ENCODE measurements at places on chromosomes 6 and 20.

GRCh38 chr6:66198062-66198624 is 491.1 kb upstream of the EYS start:
- DNase-seq: no peak

DNA sequence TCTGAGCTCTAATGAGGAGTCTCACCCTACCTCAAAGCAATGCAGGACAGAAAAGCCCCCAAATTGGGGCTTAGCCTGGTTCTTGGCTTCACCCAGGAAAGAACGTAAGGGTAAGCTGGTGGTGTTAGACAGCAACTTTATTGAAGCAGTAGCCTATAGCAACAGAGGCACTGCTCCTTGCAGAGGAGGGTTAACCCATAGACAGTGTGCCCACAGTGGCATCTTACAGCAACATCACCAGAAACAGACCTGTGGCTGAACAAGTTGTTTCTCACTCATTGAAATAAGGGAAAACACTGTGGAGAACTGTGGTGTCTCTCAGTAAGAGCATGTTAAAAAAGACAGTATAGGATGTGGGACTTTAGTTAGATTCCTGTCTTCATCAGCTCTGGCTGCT is 80.4 kb upstream of the SPTLC3 start:
- DNase-seq: no peak

GRCh38 chr20:3231116-3231515 is 7.9 kb downstream of the SLC4A11 start:
- DNase-seq: no peak

DNA sequence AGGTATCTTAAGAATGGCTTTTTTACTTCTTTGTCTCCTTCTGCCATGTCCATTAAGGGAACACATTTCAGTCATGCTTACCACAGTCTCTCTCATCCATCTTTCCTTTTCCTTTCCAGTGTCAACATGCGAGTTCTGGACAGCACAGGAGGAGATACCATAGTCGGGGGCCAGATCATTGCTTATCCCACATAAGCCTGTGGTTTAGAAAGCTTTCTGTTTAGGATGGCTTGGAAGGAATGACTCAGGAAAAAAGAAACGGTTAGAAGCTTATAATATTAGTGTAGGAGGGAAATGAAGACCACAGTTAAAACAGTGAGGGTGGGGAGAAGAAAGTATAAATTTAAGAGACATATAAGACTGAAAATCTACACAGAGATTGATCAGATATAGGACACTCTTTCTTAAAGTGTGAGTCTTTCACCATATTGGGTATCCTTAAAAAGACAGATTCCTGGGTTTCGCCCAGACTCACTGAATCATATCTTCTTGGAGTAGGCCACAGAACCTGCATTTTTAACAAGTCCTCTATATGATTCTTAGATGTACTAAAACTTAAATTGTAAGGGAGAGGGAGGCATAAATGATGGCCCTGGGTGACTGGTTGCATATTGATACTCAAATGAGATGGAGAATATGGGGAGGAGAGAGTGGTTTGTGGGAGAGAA is 36.1 kb downstream of the DSE start:
- DNase-seq: no peak

DNA sequence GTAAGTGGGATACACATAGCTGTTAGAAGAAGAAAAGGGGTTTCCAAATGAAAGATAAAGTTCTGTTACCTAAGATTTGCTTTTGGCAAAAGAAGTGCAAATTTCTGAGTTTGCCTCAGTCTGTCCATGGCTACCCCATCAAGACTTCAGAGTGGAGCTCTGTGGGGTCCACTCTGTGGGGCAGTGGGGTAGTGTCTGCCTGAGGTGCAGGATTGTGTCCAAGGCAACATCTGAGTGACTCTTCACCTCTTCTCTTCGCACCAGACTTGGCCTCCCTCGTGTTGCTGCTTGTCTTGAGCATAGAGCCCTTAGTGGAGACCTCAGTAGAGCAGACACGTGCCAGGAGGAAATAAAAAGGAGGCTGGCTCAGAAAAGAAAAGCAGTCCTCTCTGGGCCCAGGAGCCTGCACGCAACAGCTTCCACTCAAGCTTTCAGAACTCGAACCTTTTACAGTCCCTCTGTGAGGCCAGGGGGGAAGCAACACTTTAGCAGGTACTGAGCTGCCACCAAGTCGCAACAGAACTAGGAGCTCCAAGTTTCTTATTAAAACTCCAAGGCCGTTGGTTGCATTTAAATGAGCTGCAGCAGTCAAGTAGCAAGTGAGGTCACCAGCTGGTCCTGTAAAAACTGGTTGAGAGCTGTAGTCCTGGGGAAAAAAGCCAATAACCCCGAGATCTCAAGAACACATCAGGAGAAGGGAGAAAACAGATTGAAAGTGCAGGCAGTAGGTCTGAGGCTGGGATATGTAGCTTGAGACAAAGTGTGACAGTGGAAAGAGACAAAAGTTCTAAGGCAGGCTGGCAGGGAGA is 413.5 kb downstream of the CDC5L start:
- no peak for DNase-seq

- no peak for DNase-seq
Observed at GRCh38 chr20:14113416-14113815, 118.1 kb downstream of the MACROD2 start.

DNA sequence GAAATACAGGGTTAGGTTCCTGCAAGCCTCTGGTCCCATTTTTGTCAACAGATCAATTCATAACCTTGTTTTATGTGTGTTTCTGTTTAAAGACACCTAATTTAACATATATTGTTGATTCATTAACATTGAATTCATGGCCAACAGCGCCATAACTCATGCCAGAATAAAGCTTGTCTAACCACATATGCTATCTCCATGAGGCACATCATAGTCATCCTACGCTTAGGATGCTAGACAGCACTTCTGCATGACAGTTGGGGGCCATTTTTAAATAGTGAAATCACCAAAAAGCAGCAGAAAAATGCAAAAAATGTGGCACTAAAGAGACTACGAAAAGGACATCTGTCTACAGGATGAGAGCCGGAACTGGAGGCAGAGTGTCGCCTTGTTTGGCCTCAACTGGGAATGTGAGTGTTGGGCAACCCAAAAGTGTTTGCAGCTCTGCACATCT is 37.9 kb downstream of the TRAM2 start:
- no peak for DNase-seq

All from activated CD8-positive, alpha-beta memory T cell treated with anti-CD3 and anti-CD28 coated beads for 4 hours (primary cell).